ENCODE measurements at places on chromosomes 4 and X.

DNA sequence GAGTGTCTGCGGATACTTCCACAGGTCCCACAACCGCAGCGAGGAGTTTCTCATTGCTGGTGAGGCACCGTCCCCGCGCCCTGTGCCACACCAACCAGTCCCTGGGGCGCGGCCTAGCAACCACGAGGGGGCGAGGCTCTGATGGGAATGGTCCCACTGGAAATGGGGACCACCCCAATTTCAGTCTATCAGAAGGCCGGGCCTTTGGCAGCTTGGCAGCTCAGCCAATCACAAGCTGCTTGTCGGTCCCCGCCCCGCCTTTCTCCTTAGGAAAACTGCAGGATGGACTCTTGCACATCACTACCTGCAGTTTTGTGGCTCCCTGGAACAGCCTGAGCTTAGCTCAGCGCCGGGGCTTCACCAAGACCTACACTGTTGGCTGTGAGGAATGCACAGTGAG, 3.0 kb downstream of the TIMP1 start:
- no peak for DNase-seq

DNA sequence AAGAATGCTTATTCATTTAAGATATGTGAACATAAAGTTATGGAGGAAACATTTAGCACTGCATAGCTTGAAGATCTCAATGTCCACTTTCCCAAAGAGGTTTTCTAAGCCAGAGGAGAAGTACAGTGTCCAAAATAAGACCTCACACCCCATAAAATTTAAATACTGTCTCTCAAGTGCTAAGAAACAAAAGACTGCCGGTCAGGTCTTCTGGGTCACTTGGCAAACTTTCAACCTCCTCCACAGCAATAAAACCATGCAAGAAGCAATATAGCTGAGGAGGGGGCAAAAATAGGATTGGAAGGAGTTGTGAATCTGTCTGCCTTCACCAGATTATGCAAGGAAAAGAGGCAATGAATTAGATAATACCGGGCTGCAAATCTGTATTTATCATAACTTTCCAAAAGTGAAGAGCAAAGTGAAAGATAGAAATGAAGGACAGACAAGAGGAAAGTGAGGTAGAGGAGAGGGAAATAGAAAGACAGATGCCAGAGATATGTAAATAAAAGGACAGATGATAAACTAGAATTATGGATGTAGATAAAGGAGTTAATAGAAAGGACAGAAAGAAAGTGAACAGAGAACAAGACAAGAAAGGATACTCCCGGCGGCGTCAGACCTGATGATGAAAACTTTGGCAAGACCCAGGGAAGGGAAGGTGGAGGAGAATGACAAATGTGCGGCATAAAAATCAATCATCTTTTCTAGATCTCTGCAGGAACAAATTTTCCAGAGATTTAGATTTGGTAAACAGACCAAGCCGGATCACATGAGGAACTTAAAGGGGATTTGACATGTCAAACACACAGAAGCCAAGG, 152.7 kb upstream of the FAM241A start:
- no peak for DNase-seq

DNA sequence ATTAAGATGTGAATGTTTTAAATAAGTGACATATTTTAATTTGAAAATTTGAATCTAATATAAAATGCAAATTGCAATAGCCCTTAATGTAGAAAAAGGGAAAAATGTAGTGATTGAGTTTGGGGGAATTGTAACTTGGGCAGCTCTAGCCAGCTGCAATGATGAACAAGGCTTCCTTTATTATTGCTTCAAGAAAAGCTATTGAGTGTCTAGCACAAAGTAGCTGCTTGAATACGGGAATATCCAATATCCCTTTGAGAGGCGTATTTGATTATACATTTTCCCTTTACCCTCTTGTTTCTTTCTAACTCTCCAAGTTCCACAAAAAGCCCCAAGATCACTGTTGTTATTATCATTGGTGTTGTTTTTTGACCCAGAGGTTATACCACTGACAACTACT, 21.8 kb downstream of the IL1RAPL1 start:
- DNase-seq: no peak

- DNase-seq: no peak
Measured at GRCh38 chr4:13635286-13635799, 7.8 kb upstream of the BOD1L1 start.

All from activated T-helper 1 cell treated with anti-CD3 and anti-CD28 coated beads, Interleukin-2, amount 50 U/mL, for 16 hours (primary cell).